ENCODE measurements at places on chromosomes 2 and 18.

- DNase-seq = no peak
Observed at GRCh38 chr2:212027681-212028628, 510.6 kb downstream of the ERBB4 start.

- no peak for DNase-seq
Observed at GRCh38 chr2:234261736-234262135, 211.2 kb downstream of the SPP2 start.

- DNase-seq = peak; percentile 50
Observed at GRCh38 chr2:181457121-181457740, at the start of gene ITGA4. ITGA4 (plus strand) TSS chr2:181457386; CDS start chr2:181457655, 269 bp downstream.

- DNase-seq = no peak
Observed at GRCh38 chr18:75109319-75109691, 99.6 kb downstream of the PTGR3 start.
